Activated CD4-positive, alpha-beta T cell treated with anti-CD3 and anti-CD28 coated beads, Interleukin-10, Interleukin-2, amounts not matched to agents 100 ng/mL and 50 ng/mL, durations not matched to agents 16 hours and 8 hours (primary cell): ENCODE measurements at places on chromosomes 2 and 18.

DNA sequence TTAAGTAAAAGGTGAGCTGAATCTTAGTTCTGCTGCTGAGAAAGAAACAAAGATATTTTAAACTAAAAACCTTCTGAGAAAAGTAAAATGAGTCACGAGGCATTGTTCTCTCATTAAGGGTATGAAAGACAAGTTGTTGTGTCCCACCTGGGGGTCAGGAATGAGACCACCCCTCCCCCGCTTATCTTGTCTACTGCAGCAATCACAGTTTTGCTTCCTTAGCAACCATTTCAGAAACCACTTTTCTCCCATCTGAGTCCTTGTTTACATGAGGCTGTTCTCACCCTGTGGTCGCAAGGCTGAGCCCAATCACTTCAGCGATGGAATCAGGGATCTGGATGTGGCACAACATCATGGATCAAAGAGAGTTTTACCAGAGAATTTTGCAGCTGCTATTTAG lies 377.6 kb upstream of the NETO1 start:
- no peak for DNase-seq

GRCh38 chr2:16798472-16798871 lies 132.8 kb upstream of the CYRIA start:
- no peak for DNase-seq

DNA sequence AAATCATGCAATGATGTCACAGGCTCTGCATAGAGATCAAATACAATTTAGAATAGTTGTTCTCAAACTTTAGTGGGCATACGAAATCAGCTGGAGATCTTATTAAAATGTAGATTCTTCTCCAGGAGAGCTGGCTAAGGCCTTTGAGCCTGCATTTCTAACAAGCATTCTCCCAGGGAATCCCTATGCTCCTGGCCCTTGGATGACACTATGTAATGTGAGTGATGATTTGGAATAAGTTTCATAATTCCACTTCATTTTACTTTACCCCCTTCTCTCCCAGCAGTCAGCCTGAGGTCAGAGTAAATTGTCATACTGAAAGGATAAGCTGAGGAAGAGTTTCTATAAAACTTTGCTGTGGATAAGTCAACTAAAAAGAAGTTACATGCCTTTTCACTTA lies 189.1 kb downstream of the UBE2E3 start:
- no peak for DNase-seq

GRCh38 chr18:25047421-25047820 lies 304.5 kb downstream of the ZNF521 start:
- no peak for DNase-seq

DNA sequence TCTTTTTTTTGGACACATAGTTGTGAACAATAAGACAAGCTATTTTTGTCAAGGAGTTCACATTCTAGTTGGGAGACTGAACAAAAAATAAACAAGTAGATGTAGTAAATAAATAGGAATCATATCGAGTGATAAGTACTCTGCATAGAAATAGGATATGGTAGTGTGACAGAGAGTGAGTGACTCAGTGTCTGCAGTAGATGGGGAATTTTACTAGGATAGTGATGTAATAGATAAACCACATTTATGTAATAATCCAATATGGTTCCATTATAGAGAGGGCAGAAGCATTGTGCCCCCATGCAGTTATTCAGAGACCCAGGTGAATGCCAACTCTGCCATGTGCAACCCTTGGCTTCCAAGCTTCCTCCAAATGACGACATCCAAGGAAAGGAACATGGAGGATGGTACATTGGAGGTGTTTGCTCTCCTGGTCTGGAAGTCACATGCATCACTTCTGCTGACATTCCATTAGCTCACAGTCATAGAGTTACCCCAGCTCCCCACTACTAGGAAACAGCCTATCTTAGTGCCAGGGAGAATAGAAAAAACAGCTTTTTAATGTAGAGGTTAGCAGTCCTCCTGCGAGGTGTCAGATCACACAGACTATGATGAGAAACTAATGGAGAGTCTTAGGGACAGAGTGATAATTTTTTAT lies 595.4 kb downstream of the NYAP2 start:
- DNase-seq: no peak

GRCh38 chr2:3703757-3704355 lies 481 bp downstream of the DCDC2C start:
- DNase-seq: no peak

DNA sequence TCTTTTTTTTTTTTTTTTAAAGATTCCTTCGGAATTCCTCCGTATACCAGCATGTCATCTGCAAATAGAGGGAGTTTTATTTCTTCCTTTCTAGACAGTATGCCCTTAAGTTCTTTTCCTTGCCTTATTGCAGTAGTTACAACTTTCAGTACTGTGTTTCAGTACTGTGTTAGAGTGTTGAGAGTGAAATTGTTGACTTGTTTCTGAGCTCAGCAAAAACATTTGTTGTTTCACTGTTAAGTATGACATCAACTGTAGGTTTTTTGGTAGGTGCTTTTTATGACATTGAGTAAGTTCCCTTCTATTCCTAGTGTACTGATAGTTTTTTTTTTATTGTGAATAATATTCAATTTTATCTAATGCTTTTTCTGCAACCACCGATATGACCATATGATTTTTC lies 43.9 kb downstream of the ACVR2A start:
- no peak for DNase-seq

- DNase-seq: no peak
Observed at GRCh38 chr2:33350632-33351031, 125.8 kb upstream of the RASGRP3 start.
